T-helper 2 cell treated with Interferon-gamma antibody and Interleukin-4, amounts not matched to agents 100 ng/mL and 5 ng/mL, for 36 hours (primary cell): ENCODE measurements at places on chromosomes 12 and 14. TPM values are rescaled to one million over a fixed set of nuclear protein-coding genes. Genes with fewer than 3 reads are reported as not detected.

CACNB3 gene
- total RNA-seq: 7.1 and 10.4 TPM in 2 replicates

RD3L gene
- total RNA-seq: not detected in 2 replicates

HSPB8 gene
- not detected in 2 replicates for total RNA-seq

AMHR2 gene
- total RNA-seq: 0.14 TPM in 1 of 2 replicates, not detected in the other

FAM90A1 gene
- 0.09 and 0.36 TPM in 2 replicates for total RNA-seq

KRT80 gene
- total RNA-seq: not detected in 2 replicates

ACRBP gene
- total RNA-seq: 1.5 and 1.7 TPM in 2 replicates

NID2 gene
- total RNA-seq: 0.36 and 0.82 TPM in 2 replicates

PA2G4 gene
- total RNA-seq: 273 and 291 TPM in 2 replicates

HRK gene
- not detected in 2 replicates for total RNA-seq

HOXC13 gene
- not detected in 2 replicates for total RNA-seq

TAS2R42 gene
- total RNA-seq: not detected in 2 replicates

FKBP3 gene
- total RNA-seq: 66.7 and 67.0 TPM in 2 replicates

SLC10A1 gene
- not detected in 2 replicates for total RNA-seq

GYS2 gene
- total RNA-seq: 0.11 and 0.23 TPM in 2 replicates

RCOR1 gene
- 24.3 and 25.7 TPM in 2 replicates for total RNA-seq

RND1 gene
- 1.6 and 1.7 TPM in 2 replicates for total RNA-seq

ADAMTS20 gene
- not detected in 2 replicates for total RNA-seq

PLXNC1 gene
- 25.3 and 26.7 TPM in 2 replicates for total RNA-seq

RAB5B gene
- total RNA-seq: 55.0 and 58.9 TPM in 2 replicates

SRGAP1 gene
- 0.05 and 0.20 TPM in 2 replicates for total RNA-seq

TRHDE gene
- not detected in 2 replicates for total RNA-seq

GALNT16 gene
- total RNA-seq: not detected in 2 replicates
